Suppressor macrophage (primary cell): ENCODE measurements at places on chromosomes 12 and 14.

DNA sequence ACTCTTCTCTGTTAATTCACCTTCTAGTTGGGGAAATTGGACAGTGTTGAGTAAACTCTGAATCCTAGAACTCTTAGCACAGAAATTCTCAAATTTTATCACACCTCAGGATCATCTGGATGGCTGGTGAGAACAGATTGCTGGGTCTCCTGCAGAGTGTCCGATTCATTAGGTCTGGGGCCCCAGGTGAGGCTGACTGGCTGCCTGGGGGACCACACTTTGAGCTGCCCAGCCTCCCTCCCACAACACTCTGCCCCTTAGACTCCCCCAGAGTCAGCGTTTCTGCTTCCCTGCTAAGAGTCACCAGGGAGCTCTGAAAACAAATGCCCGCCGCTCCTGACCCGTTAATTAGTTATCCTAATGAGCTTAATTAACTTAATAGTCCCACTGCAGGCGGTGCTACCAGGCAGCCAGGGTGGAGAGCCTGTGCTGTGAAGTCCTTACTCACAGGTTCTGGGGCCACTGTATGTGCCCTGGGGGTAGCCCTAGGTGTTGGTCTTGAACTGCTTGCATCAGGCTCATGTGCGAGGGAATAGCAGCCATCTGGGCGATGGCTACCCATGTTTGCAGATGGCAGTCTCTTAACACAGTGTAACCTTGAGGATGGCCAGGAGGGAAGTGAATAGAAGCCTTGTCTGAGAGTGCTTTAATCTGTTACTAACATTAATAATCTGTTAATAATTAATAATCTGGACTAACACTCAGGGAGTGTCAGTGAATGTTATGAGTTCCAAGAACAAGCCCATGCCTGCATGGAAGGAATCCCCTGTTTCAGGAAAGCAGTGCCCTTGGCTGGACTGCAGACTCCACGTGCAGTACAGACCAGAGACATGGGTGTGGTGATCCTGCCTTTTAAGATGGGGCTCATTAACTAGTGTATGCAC, 35.6 kb downstream of the AACS start:
- no peak for DNase-seq

DNA sequence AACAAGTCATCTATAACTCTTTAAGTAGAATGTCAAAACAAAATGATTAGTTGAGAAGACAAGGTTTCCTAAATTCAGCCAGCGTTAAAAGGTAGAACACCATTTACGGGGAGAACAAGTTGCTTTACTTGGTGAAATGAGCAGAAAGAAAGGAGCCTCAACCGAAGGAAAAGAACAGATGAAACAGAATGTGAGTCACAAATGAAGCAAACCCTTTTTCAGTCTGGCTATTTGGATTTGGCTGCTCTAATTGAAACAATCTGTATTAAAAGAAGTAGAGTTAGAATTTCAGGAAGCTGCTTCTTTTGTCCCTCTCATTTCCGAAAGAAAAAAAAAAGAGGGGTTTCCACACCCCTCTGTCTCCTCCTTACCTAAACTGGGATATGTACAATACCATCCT, 34.6 kb downstream of the CEP128 start:
- no peak for DNase-seq

DNA sequence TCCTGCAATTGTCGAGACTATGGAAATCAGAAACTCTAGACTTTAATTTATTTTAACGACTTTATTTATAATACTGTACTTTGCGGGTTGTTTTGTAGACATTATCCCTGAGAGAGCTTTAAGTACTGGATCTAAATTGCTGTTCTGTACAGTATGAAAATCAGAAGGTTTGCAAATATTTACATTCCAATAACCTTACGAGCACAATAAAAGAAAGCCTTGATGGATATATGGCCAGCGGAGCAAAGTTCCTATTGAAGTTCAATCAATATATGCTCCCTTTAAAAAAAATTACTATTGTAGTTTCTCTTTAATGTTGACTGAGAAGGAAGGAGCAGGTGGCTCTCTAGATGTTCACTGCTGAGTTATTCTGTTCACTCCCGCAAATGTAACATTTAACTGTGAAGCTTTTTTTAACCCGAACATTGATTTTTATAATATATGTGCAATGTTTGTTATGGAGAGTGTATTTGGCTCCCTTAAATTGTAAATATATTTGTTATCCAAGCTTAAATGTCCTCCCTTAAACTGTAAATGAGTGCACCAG, 235.3 kb downstream of the PLCZ1 start:
- DNase-seq, result no peak

- peak; percentile 44 for DNase-seq
These were observed 2.7 kb downstream of the DYRK2 start for GRCh38 chr12:67651132-67651695.

- no peak for DNase-seq
These were observed 35.3 kb downstream of the METAP2 start for GRCh38 chr12:95509300-95509699.

DNA sequence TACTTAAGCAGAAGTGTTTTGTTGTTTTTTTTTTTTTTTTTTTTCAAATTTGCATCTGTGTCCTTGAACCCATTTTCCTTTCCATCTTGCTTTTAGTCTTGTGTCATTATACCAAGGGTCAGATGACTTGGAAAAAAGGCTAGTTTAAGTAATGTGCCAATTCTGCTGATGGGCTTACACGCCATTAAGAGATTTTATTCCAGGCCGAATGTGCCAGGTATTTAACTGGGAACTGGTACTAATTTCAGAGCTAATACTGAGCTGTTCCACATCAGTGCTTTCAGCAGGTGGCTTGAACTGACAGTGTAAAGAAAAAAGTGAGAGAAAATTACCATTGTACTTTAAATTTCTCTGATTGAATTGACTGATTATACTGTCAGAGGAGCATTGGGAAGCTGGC, 224.9 kb downstream of the NPAS3 start:
- DNase-seq, result no peak

DNA sequence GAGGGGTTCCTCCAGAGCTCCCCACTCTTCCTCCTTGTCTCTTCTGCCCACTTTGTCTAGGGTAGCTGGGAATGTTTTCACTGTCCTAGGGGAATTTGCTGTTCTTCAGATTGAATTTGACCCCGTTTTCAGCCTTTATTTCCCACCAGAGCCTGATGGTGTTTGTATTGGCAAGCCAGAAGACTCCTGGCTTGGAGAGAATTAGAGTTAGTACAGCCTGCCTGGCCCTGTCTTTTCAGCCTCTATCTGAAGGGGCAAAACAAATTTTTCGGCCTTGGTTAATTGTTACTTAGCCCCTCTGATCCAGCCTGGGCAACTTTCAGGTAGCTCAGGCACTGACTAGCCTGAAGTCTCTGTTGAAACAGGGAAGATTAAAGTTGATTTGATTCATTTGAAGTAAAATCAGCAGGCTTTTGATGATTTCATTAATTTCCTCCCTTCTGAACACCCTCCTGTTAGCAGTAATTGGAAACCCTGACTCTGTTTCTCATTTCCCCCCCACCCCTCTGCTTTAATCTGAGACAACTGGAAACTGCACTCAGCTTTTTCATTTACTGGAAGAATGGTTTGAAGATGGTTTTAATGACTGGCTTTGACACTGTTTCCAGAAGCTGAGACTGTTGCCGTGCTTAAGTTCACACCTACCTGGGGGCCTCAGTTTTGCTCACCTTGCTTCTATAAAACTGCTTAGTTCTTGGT, 63.3 kb downstream of the SUSD6 start:
- DNase-seq, result no peak

GRCh38 chr12:39403376-39403775, 39.5 kb downstream of the KIF21A start:
- no peak for DNase-seq

DNA sequence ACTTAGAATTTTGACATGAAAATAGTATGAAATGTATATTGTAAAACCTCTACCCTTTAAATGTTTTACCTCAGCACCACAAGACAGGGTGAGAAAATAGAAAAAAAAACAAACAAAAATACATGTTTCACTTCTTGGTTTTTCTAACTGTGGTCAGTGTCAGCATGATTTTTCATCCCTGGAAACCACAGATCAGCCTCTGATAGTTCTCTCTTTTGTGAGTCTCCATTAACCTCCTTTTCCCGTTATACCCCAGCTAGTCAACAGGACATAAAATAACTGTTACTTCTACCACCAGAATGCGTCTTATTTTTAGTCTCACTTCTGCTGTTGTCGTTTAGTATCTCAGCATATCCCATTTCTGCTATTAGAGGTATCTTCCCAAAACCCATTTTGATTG, 48.3 kb upstream of the KCNMB4 start:
- DNase-seq, result peak; percentile 59

GRCh38 chr14:58769771-58770170, 132.0 kb downstream of the DACT1 start:
- no peak for DNase-seq

DNA sequence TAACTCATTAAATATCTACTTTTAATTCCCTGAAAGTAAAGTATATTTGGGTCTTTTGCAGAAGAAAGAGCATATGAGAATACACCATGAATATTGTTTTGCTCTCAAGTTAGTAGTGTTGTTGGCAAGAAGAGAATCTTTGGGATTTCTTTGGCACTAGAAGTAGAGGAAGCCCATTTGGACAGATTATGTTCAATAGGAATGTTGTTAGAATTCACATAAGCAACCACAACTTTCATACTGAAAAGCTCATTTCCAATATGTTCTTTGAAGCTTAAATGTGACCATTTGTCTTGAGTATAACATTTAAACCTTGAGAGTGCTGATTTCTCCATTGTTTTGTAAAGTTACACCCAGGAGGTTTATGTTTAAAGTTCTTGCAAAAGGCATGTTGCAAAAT, 37.6 kb downstream of the PLEKHG7 start:
- DNase-seq, result no peak

DNA sequence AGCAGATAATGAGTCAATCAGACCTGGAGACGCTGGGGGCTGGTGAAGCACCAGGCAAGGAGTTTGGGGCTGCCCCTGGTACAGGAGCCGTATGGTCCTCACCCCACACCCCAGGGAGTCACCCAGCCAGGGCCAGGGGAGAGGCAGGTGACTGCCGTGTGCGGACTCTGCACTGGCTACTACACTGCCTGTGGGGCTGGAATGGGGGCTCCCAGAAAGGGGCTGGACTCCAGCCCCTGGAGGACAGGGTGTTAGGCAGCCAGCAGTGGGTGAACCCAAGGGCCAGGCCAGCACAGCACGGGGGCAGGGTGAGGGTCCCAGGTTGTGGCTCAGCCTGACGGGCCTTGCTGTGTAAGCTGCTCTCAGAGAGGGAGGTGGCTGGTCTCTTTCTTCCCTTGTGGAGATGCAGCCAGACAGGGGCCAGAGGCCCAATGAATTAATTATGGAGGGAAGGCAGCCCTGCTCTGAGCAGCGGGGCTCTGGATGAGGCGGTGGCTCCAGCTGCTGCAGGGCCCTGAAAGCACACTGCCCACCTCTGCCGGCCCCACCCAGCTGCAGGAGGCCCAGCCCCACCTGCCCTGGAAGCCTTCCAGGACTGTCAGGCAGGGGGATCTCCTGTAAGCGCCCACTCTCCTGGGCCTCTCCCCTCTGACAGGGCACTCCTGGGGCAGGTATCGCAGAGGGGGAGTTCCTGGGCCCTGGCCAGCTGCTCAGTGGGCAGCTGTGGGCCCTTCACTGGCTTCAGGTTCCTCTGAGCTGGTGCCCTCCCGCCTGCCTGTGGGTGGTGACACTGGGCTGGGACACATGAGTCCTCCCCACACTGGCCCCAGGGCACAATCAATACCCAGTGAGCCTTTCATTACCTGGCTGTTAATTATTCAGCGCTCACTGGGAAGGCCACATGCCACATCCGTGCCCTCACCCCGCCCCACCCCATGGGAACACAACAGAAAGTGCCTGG, 142.5 kb upstream of the C14orf180 start:
- no peak for DNase-seq

- DNase-seq, result peak; percentile 27
These were observed 34.7 kb upstream of the VASH1 start for GRCh38 chr14:76726551-76726970.

- DNase-seq, result peak; percentile 88
These were observed 23.0 kb upstream of the TTC7B start for GRCh38 chr14:90839024-90839888.

GRCh38 chr12:63093084-63093483, 57.9 kb downstream of the AVPR1A start:
- peak; percentile 11 for DNase-seq

- DNase-seq, result no peak
These were observed 7.9 kb upstream of the PLEKHG6 start for GRCh38 chr12:6302621-6303020.

- peak; percentile 92 for DNase-seq
These were observed 5.3 kb upstream of the PLEKHG3 start for GRCh38 chr14:64698903-64699302.

DNA sequence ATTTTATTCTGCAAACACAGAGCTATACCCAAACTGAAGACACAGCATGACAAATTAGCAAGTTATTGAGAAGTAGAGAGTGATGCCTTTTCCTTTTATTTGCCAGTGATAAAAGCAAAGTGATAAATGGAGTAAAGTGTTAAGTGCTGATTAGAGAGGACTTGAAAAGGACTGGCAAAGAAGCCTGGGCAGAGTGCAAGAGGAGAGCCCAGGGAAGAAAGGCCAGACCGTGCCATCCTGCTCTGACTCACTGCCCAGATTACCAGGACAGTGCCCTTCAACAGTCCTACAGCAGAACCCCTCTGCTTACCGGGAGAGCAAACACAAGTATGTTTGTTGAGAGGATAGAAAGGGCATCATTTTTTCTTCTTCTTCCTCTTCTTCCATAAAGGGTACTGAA, 106.5 kb downstream of the ETV6 start:
- DNase-seq, result no peak

- DNase-seq, result no peak
These were observed 17.9 kb upstream of the RND1 start for GRCh38 chr12:48883305-48884161.

DNA sequence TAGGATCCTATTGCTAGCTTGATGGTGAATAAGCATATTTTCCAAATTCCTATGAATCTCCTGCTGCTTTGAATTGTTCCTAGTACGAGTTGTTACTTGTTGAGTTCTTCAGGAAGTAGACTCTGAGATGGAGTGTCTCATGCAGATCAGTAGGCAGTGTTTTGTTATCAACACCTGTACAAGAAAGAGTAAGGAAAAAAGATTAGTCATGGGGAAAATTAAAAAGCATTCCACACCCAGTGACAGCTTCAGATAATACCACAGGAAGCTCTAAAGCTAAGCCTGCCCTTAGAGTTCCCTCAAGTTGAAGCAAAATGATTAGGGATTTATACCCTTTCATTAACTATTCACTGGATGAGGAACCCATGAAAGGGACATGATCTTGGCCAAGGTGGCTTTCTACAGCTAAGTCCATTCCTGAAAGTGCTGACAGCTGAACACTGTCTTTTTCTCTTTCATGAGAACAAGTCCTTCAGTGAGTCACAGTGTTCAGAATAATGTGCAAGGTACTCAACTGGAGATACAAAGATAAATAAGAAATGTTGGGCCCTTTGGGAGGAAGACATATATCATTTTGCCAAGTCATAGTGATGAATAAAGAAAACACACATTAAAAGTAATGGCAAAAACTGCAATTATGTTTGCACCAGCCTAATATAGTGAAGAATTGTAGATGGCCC, 49.1 kb downstream of the CCER1 start:
- DNase-seq, result no peak

- DNase-seq, result no peak
These were observed 346.2 kb upstream of the PRICKLE1 start for GRCh38 chr12:42935756-42936155.

DNA sequence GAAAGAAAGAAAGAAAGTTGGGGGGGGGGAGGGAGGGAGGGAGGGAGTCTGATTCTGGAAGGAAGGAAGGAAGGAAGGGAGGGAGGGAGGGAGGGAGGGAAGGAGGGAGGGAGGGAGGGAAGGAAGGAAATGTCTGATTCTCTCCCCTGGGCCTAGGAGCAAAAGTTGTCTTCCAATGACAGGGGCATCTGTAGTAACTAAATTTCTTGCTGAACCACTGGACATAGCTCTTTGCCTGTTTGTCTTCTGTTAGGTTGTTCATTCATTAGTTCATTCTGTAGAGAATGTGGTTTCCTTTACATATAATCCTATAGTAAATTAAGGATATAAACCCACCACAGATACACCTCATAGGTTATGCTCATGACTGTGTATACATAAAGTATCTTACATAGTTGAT, 59.9 kb downstream of the GPR68 start:
- DNase-seq, result no peak
